ENCODE measurements at places on chromosomes 5 and 9. TPM values are rescaled to one million over a fixed set of nuclear protein-coding genes. Genes with fewer than 3 reads are reported as not detected.

- H3K27ac ChIP-seq, result peak overlapping the region; percentile 69
- no peak for DNase-seq
- H3K4me3 ChIP-seq, result no peak overlapping the region
- no peaks in the 10 kb centered on the region for H3K36me3 ChIP-seq
- peaks cover 30% of the 10 kb centered on the region for H3K4me1 ChIP-seq
These were observed 349.7 kb downstream of the ARRDC3 start for GRCh38 chr5:91033370-91033769.

- H3K27me3 ChIP-seq, result no peaks in the 10 kb centered on the region
- H3K4me1 ChIP-seq, result peaks cover 1% of the 10 kb centered on the region
- H3K4me3 ChIP-seq, result no peak overlapping the region
- no peak for DNase-seq
- H3K36me3 ChIP-seq, result no peaks in the 10 kb centered on the region
These were observed 46.5 kb upstream of the TNFAIP8 start for GRCh38 chr5:119309326-119309725.

- H3K27me3 ChIP-seq, result no peaks in the 10 kb centered on the region
- H3K27ac ChIP-seq, result no peak overlapping the region
- no peak overlapping the region for H3K4me3 ChIP-seq
- DNase-seq, result no peak
These were observed 26.7 kb upstream of the PSD2 start for GRCh38 chr5:139768807-139769465.

GRCh38 chr9:79809316-79809876 lies 237.6 kb downstream of the TLE4 start:
- no peaks in the 10 kb centered on the region for H3K27me3 ChIP-seq
- no peaks in the 10 kb centered on the region for H3K36me3 ChIP-seq
- no peak overlapping the region for H3K27ac ChIP-seq
- H3K4me1 ChIP-seq, result peaks cover 6% of the 10 kb centered on the region
- no peak overlapping the region for H3K4me3 ChIP-seq
- DNase-seq, result no peak

DNA sequence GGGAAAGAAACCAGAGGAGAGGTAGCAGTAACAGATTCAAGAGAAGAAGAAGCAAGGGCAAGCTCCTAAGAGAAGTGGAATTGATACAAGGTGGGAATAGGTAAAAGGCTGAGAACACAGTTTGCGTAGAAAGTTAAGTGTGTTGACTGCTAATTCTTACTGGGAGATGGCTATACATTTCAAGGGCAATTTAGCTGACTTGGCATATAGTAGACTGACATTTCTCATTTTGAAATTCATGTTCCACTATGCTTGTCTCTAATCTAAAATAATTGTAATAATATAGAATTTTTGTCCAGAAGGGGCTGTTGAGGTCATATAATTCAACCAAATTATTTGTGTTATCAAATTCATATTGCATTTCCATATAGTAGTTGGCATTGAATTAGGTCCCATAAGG lies 144.0 kb downstream of the ATG10 start:
- DNase-seq, result no peak
- no peaks in the 10 kb centered on the region for H3K36me3 ChIP-seq
- H3K27me3 ChIP-seq, result no peaks in the 10 kb centered on the region

DNA sequence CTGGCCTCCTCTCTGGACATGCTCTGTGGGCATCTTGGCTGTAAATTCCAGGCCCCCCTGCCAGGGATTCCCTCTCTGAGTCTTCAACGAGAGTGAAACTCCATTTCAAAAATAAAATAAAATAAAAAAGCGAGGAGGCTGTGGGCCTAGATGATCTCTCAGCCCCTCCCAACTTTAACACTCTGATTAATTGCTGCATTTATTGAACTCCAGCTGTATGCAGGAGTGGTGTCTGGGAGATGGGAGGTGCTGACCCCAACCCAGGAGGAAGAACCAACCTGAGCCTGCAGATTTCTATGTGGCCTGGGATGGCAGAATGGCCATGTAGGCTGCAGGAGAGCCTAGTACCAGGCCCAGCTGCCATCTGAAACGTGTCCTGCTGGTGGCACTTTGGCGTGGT lies 154.5 kb upstream of the IER5L start:
- H3K4me1 ChIP-seq, result peaks cover 33% of the 10 kb centered on the region
- no peaks in the 10 kb centered on the region for H3K36me3 ChIP-seq
- no peaks in the 10 kb centered on the region for H3K27me3 ChIP-seq
- peak; percentile 37 for DNase-seq
- no peak overlapping the region for H3K4me3 ChIP-seq
- H3K27ac ChIP-seq, result peak overlapping the region; percentile 94

DNA sequence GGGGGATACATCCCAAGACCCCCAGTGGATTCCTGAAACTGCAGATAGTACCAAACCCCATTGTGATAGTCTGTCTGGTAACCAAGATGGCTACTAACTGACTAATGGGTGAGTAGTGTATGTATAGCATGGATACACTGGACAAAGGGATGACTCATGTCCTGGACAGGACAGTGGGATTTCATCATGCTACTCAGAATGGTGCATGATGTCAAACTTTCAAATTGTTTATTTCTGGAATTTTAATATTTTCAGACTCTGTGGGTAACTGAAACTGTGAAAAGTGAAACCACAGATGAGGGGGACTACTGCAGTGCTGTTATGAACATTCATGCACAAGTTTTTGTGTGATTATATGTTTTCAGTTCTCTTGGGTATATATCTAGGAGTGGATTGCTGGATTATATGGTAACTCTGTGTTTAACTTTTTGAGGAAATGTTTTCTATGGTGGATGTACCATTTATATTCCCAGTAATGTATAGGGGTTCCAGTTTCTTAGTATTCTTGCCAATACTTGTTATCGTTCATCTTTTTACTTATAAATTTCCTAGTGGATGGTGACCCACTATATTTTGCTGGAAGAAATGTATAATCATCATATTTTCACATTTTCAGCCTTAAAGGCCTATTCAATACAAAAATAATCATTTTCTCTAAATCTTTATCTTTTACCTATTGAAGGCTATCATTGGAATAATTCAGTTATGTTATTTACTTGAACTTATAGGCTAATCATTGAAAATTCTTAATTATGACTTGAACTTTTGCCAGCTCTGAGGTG lies 140.9 kb downstream of the NR3C1 start:
- H3K27ac ChIP-seq, result no peak overlapping the region
- H3K27me3 ChIP-seq, result no peaks in the 10 kb centered on the region
- no peak for DNase-seq

DNA sequence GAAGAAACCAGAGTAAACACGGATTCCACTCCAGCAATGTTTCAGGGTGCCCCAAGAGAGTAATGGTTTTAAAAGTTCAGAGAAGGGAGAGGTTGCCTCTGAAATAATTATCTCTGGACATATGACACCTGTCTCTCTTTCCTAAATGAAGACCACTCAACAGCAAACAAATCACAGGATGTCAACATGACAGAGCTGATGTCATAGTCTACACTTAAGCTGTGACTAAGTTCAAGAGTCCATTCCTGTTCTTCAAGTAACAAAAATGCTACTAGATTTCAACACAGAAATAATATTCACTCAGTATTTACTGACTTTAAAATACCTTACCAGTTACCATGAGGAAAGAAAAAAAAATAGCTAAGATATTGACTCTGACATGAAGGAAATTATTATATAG lies 44.7 kb upstream of the SLC30A5 start:
- no peaks in the 10 kb centered on the region for H3K27me3 ChIP-seq
- DNase-seq, result no peak
- H3K4me3 ChIP-seq, result no peak overlapping the region

DNA sequence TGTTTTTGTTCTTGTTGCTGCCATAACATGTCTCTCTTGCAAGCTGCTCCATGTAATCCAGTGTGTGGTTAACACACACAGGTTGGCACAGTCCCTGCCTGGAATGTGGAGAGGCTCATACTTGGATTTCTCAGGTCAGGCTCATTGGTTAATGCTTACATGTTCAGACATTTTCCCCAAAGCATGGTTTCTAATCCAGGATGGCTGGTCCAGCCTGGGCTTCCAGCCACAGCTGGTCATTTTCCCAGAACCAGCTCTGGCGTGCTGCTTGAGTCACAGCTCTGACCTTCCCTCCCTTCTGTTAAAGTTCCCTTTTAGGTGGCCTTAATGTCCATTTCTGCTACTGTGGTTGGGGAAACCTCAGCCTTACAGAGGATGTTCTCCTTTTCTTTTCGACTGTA lies 294.3 kb downstream of the TAF11L14 start:
- H3K4me3 ChIP-seq, result no peak overlapping the region
- no peak for DNase-seq
- H3K27me3 ChIP-seq, result no peaks in the 10 kb centered on the region
- H3K36me3 ChIP-seq, result no peaks in the 10 kb centered on the region
- no peaks in the 10 kb centered on the region for H3K4me1 ChIP-seq
- H3K27ac ChIP-seq, result no peak overlapping the region

DNA sequence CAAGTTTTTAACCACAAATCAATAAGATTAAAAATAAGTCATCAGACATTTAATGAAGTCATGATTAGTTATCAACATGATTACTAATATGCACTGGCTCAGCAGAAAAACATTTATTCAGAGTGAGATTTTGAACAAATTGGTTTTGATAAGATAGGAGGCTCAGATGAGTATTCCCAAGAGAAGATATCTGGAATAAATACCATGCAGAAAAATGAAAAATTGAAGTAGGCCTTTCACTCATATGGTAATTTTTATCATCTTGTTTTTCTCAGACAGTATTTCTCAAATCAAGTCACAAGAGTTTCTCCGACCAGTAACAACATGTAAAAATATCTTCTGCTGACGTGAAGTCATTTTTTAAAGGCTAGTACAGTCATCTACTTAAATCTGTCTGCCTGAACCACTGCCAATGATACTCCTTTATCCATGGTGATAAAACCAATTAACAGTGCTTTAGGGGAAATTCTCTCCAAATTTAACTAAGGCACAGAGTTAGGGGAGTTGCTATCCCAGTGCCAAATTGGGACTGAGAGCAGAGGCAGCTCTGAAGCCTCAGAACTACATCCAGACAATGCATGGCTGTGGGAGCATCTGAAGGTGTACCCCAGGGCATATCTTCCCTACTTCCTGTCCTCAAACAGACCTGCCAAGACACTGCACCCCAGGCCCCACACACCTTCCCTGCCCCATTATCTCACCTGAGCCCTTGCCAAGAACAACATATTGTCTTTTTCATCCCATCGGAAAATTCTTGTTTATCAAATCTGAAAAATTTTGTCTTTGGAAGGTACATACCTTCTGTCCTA lies 105.5 kb upstream of the TSLP start:
- no peak for DNase-seq
- H3K4me1 ChIP-seq, result no peaks in the 10 kb centered on the region
- no peaks in the 10 kb centered on the region for H3K36me3 ChIP-seq
- no peak overlapping the region for H3K27ac ChIP-seq
- no peaks in the 10 kb centered on the region for H3K27me3 ChIP-seq

DNA sequence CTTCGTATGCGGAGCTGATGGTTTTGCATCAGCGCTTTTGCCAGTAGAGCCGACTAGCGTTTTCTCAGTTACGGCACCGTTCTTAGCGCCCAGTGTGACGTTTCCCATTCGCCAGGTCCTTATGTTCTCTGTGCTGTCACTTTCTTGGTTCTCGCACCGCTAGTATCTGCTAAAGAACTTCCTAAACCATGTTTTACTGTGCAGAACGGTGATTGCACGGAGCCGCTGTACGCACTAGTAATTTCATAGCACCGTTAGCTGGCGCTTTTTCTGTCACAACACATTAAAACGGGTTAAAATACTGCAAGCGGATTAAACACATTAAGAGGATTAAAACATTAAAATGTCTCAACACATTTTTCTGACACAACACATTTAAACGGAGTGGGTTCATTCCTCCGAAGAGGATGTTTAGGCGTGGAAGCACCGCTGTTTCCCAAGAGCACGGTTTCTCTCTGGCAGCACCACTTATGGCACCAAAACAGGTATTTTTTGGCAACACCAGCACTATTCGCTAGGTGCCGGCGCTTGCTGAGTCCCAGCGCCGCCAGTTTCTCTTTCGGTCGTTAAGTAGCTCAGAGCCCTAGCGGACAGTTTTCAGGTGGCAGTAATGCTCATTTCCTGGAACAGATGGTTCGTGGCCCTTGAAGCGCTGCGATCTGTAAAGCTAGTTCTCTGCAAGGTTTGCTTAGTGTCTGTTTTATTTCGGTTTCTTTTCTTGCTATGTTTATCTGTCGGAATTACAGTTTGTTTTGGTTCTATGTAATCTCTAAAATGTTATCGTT lies 20.3 kb downstream of the ANXA2R start:
- peak; percentile 54 for DNase-seq
- H3K27me3 ChIP-seq, result peaks cover 44% of the 10 kb centered on the region
- H3K27ac ChIP-seq, result peak overlapping the region; percentile 93

- H3K27ac ChIP-seq, result no peak overlapping the region
- no peaks in the 10 kb centered on the region for H3K4me1 ChIP-seq
- H3K27me3 ChIP-seq, result no peaks in the 10 kb centered on the region
- no peak for DNase-seq
- no peaks in the 10 kb centered on the region for H3K36me3 ChIP-seq
These were observed 112.2 kb downstream of the MRPL36 start for GRCh38 chr5:1687301-1687970.

DNA sequence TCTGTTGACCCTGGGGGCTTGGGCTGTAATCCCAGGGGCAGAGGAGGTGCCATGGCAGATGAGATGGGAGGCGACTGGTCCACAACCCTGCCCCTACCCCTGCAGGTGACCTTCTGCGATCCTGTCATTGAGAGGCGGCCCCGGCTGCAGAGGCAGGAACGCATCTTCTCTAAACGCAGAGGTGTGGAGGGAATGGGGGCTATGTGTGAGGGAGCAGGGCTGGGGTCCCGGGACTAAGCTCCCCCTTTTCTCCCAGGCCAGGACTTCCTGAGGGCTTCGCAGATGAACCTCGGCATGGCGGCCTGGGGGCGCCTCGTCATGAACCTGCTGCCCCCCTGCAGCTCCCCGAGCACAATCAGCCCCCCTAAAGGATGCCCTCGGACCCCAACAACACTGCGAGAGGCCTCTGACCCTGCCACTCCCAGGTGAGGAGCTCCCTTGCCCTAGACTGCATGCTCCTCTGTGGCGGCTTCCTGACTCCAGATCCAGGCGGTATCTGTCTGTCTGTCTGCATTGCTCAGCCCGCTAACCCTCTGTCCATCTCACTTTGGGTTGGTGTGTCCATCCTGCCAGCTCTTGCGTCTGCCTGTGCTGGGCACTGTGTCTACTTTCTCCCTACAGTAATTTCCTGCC lies 9.9 kb downstream of the ZDHHC12 start:
- H3K27ac ChIP-seq, result no peak overlapping the region
- no peak for DNase-seq
- no peaks in the 10 kb centered on the region for H3K27me3 ChIP-seq

- DNase-seq, result no peak
- H3K4me1 ChIP-seq, result peaks cover 13% of the 10 kb centered on the region
- no peaks in the 10 kb centered on the region for H3K27me3 ChIP-seq
- no peak overlapping the region for H3K27ac ChIP-seq
These were observed 7.4 kb upstream of the DCTN4 start for GRCh38 chr5:150766251-150766650.

Gene TSLP
- total RNA-seq, result 0.11 TPM

Gene MEGF10
- not detected for total RNA-seq

Gene IL9
- not detected for total RNA-seq

Gene PALM2AKAP2
- 9.9 TPM for total RNA-seq

Gene SLC25A25
- total RNA-seq, result 29.4 TPM

Gene UBE2QL1
- total RNA-seq, result 2.0 TPM

Gene NEUROG1
- total RNA-seq, result not detected

Gene KCNT1
- not detected for total RNA-seq
